Hippocampal formation (tissue), 2 donors: ENCODE measurements at places on chromosomes 5 and 9.

DNA sequence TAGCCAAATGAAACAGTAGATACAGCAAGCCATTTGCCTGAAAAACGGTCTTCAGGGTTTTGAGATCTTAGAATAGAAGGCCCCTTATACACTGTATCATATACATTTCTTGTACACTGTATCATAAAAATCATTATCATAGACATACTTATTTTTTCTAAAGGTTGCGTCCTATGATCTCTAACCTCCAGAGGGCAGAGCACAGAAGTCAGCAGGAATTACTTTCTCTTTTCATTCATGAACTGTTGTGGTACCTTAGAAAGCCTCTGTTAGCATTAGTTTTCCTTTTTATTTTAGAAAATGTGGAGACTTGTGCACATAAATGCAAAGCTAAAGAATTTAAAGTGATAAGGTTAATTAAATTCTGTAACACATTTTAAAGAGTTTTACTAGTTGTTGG, 115.4 kb downstream of the OXCT1 start:
- DNase-seq, result no peak

DNA sequence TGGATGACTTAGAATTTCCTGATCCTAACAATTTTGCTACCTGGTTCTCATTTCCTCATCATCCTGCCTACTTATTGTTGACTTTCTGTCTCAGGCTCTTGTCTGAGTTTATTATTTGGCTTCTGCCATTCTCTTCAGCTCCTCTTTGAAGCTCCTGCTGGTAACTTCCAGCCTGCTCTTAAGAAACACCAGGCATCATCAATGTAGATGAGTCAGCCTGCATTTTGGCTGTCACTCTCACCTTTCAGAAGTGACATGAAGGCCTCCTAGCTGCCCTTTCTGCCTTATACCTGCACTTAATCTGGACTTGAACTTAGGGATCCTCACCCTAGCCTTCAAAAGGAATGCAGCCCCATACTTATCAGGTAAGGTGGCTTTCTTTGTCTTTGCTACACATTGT, 551.8 kb upstream of the ZNF608 start:
- DNase-seq, result no peak

DNA sequence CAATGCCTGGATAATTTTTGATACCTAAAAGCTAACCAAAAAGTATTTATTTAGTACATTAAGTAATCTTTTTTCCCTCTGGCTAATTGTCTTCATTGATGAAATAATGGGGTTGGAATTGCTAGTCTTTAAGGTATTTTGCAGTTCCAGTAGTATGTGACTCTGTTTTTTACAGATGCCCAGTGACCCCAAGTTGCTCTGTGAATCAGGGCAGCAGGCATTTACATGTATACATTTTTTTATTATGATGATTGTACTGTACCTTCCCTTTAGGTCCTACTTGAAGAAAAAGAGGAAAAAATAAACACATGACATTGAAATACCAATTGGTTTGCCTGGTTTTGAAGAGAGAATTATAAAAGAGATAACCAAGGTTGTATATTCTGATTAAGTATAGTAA, 385.5 kb downstream of the ADGRV1 start:
- DNase-seq, result no peak

DNA sequence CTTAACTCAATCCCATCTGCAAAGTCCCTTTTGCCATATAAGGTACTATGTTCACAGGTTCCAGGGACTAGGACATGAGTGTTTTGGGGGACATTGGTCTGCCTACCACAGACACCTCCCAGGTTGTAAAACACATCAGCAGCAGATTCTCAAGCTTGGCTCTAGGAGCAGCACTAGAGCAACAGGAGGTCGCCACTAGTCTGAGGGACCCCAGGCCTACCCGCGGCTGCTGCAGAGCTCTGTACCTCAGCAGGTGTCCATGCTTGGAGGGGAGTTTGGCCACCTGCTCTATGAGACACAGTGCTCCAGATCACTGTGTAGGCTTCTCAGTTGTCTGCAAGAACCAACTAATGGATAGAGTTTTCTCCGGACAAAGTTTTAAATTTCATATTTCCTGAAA, 262.2 kb upstream of the ARRDC3 start:
- DNase-seq, result no peak

DNA sequence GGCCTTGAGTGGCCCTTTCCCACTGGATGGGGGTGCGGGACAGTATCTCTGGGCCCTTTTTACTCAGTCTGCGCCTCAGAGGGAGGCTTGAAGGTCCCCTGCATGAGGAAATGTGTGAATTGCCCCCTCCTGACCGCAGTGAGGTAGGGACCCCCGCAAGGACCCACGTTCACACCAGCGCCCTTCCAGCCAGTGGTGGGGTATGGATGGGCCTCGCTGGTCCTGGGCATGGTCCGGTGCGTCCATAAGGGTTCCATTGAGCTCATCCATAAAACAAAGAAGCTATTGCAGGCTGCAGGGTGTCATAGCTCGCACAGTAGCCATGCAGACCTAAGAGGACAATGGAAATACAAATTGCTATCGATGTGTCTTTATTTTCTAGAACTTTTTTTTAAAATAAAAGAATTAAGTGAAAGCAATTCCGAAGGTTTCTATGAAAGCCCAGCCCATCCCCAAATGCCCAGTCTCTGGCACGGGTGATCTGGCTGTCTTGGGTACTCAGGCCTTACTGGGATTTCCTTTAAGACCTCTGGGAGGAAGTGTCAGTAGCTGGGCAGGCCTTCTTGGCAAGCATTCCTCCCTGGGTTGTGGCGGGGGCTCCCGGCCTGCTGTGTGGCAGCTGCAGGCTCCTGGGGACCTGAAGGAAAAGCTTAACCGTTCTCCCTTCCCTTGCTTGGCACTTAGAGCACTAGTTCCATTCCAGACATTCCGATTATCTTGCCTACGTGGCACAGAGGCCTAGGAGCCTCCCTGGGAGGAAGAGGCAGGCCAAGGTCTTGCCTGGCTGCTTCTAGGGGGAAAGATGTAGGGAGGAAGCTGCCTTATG, 1.5 kb upstream of the SEMA5A start:
- DNase-seq, result peak; percentile 53

- DNase-seq, result no peak
These were observed 12.7 kb downstream of the C9orf153 start for GRCh38 chr9:86246752-86247161.

- peak; percentile 76 for DNase-seq
These were observed 49.4 kb downstream of the ATP10B start for GRCh38 chr5:160802592-160802991.

GRCh38 chr9:27791311-27791710, 218.0 kb upstream of the C9orf72 start:
- no peak for DNase-seq

DNA sequence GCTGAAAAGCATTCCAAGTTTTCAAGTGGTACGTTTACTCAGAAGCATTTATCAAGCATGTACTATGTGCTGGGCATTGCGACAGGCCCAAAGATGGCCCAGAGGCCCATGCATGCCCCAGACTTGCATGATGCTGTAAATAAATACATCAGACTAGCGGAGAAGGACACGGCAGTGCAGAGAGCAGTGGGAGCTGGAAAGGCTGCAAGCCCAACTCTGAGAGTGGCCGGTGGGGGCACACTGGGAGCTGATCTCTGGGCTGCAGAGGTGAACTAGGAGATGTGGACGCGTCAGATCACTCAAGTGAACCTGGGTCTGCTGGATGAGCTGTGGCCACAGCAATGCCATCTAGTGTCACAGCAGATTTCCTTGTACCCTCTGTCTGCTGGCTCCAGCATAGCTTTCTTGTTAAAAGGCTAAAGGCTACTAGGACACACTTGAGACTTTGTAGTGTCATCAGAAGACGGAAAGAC, 246.9 kb downstream of the FANCC start:
- DNase-seq, result no peak

DNA sequence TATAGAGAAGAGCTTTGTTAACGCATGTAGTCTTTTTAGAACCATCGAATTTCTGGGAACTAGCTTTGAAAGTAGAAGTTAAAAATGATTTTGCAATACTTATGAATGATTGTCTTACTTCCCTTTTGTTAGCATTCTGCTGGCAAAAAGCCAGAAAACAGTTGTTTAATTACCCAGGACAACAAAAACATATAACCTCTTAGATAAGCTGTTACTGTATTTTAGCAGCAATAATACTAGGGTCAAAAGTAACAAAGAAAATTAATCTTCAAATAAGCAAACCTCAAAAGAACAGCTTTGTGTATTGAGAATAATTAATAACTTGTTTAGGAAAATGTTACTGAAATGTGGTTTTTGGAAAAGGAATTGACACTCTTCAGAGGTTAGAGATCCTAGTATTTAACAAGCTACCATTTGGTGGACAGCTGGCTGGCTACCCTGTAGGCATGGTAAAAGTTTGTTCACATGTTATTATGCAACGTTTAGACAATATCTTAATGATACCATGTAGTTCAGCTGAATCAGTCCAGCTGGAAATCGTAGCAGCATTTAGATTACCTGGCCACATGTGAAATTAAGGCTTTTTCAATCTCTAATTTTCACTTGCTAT, 3.8 kb downstream of the FGF10 start:
- no peak for DNase-seq

- DNase-seq, result peak; percentile 3
These were observed 48.2 kb downstream of the CDK5RAP2 start for GRCh38 chr9:120531683-120532300.

GRCh38 chr9:99430301-99430700, 208.2 kb downstream of the SEC61B start:
- DNase-seq, result no peak

- no peak for DNase-seq
These were observed 74.7 kb upstream of the IL17B start for GRCh38 chr5:149453618-149454415.

DNA sequence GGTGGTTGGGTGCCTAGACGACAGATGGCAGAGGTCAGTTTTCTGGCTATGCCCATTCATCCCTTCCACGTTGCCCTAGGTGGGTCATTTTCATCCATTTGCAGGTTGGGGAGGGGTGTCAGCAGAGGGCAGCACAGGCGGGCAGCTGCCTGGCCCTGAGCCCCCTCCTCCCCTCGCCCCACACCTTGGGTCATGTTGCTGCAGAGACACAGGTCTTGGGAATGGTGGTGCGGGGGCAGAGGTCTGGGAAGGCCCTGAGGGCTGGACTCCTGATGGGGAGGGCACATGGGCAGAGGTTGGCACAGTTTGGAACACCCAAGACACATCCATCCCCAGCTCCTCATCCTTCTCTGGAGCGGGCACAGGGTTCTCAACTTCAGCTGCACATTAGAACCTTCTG, 103.2 kb upstream of the LMX1B start:
- no peak for DNase-seq

DNA sequence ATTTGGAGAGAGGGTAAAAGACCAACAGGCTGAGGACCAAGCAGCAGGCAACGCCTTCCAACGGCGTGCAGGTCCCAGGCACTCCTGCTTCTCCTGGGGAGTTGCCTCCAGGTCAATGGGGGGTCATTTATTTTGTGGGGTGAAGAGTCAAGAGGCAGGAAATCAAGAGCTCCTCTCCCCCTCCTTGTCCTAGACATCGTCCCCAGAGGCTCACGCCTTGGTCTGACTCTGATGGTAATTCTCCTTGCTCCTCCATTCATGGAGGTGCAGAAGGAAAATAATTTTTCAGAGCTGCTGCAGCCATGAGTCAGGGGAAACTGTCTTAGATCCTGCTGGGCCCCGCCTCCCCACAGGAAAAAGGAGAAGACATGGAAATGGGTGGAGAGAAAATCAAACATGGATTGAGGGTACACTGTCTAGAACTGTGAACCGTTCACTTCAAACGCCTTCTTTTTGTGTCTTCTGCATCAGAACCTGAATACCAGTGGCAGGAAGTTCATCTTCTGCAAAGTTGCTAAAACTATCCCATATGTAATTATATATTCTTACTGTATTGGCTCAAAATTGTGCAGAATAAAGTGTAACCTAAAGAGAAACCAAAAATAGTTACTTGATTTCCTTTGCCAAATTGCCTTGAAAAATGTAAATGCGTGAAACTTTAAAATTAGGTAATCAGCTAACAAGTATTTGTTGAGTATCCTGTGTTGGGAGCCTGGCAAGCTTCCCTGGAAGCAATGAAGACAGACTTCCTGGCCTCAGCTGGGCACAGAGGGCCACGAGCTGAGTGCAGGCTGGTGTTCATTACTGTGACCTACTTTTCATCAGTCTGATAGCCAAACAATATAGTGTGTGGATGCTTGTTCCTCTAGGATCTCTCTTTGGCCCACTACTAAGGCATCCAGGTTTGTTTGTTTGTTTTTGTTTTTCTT, 142.0 kb downstream of the CMYA5 start:
- no peak for DNase-seq

- no peak for DNase-seq
These were observed 118.7 kb upstream of the GAS1 start for GRCh38 chr9:87065981-87066380.
